Stimulated activated naive CD8-positive, alpha-beta T cell treated with anti-CD3 and anti-CD28 coated beads, Interleukin-15, Interleukin-2, amounts not matched to agents 100 U/mL and 50 U/mL, for 24 hours (primary cell): ENCODE measurements at places on chromosomes 4 and X.

GRCh38 chr4:156528216-156528615, 443.4 kb downstream of the PDGFC start:
- no peak for DNase-seq

DNA sequence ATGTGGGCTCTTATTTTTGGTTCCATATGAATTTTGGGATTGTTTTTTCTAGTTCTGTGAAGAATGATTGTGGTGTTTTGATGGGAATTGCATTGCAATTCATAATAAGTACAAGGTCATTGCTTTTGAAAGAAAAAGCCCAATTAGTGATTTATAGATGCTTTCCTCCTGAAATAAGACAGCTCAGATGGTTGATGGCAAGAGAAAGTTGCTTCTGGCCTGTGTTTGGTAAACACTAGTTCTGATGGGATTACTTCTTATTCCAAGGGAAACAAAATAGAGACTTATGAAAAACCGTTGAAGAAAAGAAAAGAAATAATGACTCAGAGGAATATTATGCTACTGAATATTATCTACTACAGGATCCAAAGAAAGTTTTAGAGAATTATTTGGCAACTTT, 144.9 kb downstream of the SPANXA1 start:
- DNase-seq, result no peak

- no peak for DNase-seq
These were observed 15.9 kb downstream of the ACOT9 start for GRCh38 chrX:23727206-23727605.

DNA sequence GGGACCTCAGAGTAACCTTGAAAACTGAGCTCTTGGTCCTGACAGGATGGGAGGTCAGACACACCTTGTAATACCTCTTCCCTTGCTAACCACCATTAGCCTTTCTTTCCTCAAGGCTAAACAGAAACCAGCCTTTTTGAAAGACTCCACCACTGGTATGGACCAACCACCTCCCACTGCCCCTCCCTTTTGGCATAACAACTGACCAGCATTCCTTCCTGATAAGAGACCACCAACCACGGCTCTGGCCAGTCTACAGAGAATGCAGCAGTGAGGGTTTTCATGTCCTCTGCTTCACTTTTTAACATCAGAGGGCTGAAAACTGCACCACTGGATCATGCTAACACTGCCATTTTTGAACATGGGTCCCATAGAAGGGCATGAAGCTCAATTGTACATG, 100.2 kb upstream of the MID1IP1 start:
- no peak for DNase-seq

- no peak for DNase-seq
These were observed 23.6 kb upstream of the GLOD5 start for GRCh38 chrX:48737940-48738339.

GRCh38 chrX:76922100-76922499, 494.6 kb downstream of the MAGEE1 start:
- no peak for DNase-seq

DNA sequence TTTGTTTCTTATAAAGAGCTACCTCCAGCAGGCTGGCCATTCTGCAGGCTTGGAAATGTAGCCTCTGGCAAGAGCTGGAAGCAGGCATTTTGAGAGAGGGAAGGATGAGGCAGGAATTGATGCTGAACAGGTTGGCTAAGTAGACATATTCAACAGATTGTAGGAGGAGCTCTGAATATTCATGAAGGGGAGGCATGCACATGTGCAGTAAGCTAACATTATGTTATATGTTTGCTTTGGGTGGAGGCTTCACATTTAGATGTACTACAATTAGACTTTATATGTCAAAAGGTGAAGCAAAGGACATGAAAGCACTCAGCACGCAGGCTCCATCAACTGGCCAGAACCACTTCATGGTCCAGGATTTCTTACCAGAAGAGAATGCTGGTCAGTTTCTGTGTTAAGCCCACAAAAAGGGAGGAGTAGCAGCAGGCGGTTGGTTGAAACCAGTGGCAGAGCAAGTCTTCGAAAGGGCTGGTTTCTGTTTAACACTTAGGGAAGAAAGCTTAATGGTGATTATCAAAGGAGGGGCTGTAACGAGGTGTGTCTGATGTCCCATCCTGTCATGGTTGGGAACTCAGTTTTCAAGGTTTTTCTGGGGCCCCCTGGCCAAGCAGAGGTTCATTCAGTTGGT, 54.8 kb downstream of the FGFBP1 start:
- DNase-seq, result no peak

DNA sequence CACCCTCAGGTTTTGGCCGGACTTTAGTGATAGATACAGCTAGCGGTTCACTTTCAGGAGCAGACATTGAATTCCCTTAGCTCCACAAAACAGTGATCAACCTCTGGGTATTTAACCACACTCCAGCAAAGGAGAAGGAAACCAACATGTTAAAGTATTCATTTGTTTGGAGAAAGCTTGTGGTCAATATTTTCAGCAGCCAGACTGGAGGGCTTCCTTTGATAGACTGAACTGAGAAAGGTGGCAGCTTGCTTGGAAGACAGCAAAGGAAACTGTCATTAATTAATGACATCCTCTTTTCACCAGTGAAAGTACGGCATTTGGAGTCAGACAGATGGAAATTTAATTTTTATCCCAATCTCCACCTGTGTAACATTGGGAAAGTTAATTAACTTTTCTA, 289.1 kb upstream of the CLNK start:
- DNase-seq, result no peak

- DNase-seq, result no peak
These were observed 22.9 kb upstream of the STPG2 start for GRCh38 chr4:98166025-98166730.

GRCh38 chr4:3852309-3852708, 86.1 kb downstream of the ADRA2C start:
- DNase-seq, result no peak

GRCh38 chr4:87054900-87055299, 120.1 kb downstream of the AFF1 start:
- no peak for DNase-seq

DNA sequence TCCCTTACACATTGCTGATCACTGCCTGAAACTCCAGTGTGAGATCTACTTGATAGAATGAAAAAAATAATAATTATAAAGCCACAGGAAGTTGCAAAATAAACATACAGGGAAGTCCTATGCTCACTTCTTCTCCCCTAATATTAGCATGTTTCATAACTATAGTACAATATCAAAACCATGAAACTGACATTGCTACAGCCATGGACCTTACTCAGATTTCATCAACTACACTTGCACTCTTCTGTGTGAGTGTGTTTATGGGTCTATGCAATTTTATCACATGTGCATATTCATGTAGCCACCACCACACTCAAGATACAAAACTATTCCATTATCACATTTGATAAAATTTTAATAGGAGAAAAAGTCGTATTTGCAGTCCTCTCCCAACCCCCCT, 57.3 kb downstream of the SPINK2 start:
- DNase-seq, result no peak

- peak; percentile 5 for DNase-seq
These were observed 31.9 kb downstream of the F8A1 start for GRCh38 chrX:154918060-154918483.

DNA sequence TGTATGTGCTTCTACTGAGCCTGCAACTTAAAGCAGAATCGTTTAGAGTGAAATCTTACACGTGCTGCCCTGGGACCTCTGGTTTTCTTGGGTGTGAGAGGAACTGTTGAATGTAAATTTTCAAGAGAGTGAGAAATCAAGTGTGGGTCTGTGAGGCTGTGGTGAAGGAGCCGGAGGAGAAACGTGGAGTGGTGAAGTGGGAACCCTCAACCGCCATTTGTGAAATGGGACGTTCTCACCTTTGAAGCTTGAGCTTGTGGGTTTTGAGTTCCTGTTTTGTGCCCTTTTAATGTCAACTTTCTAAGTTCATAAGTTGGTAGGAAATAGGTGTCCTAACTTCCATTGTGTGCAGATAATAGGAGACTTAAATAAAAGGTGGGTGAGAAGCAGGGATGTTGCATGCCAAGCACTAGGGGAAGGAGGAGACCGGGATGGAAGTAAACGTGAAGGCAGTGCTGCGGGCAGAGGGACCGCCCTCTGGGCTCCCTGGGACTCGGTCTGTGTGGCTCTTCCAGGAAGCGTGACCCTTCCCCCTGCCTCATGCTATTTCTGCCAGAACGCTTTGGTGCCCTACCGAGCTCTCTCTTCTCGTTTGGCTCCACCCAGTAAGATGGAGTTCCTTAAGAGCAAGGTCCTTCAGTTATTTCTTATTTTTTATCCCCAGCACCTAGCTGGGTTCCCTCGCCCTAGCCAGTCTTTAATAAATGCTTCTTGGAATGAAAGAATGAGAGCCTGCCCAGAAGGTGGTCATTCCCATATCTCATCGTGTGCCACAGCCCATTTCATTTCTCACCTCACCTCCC, 56.0 kb downstream of the TMEM131L start:
- DNase-seq, result peak; percentile 72

GRCh38 chrX:104270212-104270611, 15.5 kb upstream of the ESX1 start:
- no peak for DNase-seq

GRCh38 chr4:62130230-62130629, 930.1 kb downstream of the ADGRL3 start:
- DNase-seq, result no peak

GRCh38 chr4:83388313-83388676, 53.6 kb upstream of the HPSE start:
- peak; percentile 11 for DNase-seq

- DNase-seq, result no peak
These were observed 46.7 kb downstream of the C4orf46 start for GRCh38 chr4:158624889-158625478.

- DNase-seq, result peak; percentile 67
These were observed at the start of gene IRAK1 for GRCh38 chrX:154019633-154020528. TSS of gene IRAK1 (minus strand) at chrX:154019902. CDS start at chrX:154019812, 90 bp downstream.

GRCh38 chr4:124591637-124592036, 120.9 kb downstream of the ANKRD50 start:
- DNase-seq, result no peak

DNA sequence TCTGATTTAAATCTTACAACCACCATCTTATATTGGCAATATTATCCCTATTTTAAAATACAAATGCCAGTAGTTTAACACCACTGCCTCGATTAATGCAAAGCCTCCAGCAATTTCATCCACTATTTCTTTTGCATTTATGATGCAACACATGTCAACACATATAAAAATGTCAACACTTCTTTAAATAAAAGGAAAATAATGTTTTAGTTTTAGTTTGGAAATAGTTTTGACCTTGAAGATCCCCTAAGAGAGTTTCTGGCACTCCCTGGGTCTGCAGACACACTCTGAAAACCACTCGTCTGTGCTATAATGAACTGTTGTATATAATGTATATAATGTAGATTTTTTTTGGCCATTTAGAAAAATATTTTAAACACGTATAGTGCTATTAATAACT, 99.0 kb downstream of the CAMK2D start:
- DNase-seq, result no peak

DNA sequence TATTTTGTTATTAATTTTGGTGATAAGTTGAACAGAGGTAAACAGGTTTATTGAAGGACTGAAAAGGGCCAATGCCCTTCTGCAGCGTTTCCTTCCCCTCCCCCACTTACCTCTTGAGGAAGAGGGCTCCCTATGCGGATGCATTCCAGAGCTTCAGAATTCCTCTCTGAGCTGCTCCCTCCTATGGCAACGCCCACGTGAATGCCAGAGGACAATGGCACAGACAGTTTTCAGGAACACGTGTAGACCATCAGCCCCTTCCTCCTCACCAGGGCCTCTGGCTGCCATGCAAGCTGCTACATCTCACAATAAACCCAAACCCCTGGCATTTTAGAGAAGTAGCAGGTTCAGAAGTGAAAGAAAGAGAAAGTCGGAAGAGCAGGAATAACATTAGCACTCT, 127.9 kb downstream of the CHRDL1 start:
- DNase-seq, result no peak

- no peak for DNase-seq
These were observed 104.1 kb downstream of the ASB9 start for GRCh38 chrX:15165832-15166231.

DNA sequence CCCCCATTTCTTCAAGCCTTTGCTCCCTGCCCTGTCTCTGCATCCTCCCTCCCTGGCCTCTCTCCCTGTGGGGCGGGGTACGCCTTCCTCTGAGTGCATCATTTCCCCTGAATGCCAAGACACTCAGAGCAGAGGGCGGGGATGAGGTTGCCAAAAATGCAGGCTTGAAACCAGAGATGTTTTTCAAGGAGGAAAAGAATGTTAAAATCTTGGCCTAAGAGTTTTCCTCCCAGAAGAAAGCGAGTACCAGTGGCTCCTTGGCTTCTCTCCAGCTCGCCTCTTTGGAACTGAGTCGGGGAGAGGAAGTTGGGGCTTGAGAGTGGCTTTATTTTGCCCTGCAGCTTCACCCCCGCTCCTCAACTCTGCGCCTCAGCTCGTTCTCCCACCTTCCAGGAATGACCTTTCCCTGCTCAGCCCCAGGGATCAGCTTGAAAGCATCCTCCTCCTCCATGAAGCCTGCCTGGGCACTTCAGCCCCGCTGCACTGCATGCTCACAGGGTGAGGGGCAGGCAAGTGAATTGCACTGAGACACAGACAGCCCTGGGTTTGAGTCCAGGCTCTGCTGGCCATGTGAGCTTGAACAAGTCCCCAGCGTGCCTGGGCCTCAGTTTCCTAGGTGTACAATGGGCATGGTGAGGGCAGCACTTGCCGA, 57.5 kb upstream of the SORCS2 start:
- no peak for DNase-seq

DNA sequence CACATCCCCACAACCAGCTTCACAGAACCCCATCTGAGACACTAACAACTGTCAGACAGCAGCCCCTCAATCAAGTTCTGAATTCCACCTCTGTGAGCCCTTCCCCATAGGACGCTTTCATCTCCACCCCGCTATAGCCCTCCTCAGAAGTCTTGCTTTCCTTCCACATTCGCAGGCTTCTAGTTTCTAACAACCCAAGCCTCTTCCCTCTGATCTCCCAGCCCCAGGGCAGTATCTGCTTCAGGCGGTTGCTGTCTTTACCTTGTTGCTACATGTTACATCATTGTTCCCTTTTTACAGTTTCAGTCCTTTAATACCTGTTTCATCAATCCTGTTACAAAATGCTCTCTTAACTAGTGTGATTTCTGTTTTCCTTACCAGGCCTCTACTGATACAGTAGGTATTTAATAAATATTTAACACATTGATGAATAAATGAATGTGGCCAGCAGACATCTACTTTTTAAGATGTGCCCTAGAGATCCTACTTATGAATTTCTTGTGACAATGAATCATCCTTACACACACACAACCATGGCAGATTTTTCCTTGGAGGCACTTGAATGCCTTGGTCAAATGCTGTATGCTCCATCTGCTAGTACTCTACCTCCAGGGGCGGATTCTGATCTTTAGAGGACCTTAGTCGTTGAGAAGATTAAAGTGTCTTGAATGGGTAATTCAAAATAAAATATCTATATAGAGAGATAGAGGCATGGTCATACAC, 164.7 kb upstream of the SLIT2 start:
- DNase-seq, result no peak

GRCh38 chr4:104490770-104491480, 3.8 kb downstream of the CXXC4 start:
- DNase-seq, result peak; percentile 50

- peak; percentile 14 for DNase-seq
These were observed 21.4 kb upstream of the NOX1 start for GRCh38 chrX:100895365-100896075.

- no peak for DNase-seq
These were observed 2.8 kb upstream of the CHIC2 start for GRCh38 chr4:54067166-54067565.
